ENCODE measurements at places on chromosomes 3 and 15.

- DNase-seq, result no peak
Observed at GRCh38 chr3:78605178-78605577, 1162.6 kb downstream of the ROBO1 start.

- DNase-seq, result peak; percentile 3
Observed at GRCh38 chr15:98324341-98324970, 323.9 kb upstream of the IGF1R start.

- DNase-seq, result no peak
Observed at GRCh38 chr15:71207141-71207540, 91.9 kb downstream of the THSD4 start.

GRCh38 chr15:67358391-67358790 lies 103.8 kb downstream of the IQCH start:
- DNase-seq, result no peak

GRCh38 chr15:100734586-100734985 lies 132.2 kb downstream of the ASB7 start:
- no peak for DNase-seq

- no peak for DNase-seq
Observed at GRCh38 chr3:52521881-52522650, 11.6 kb downstream of the NT5DC2 start.

GRCh38 chr3:170128259-170128976 lies 53.1 kb downstream of the PHC3 start:
- no peak for DNase-seq

- no peak for DNase-seq
Observed at GRCh38 chr3:143851331-143852017, 3.2 kb upstream of the SLC9A9 start.
